ENCODE measurements at places on chromosomes 6 and 20.
A peak's percentile ranks its signal among the peaks of the same experiment; 100 is the strongest.

GRCh38 chr6:30912746-30913520, 1.1 kb upstream of the VARS2 start:
- DNase-seq, result no peak

- DNase-seq, result peak; percentile 99
These were observed 80.4 kb upstream of the MYL9 start for GRCh38 chr20:36460648-36461599.

- DNase-seq, result peak; percentile 79
These were observed 22.3 kb downstream of the ELOVL5 start for GRCh38 chr6:53326372-53327016.

- DNase-seq, result no peak
These were observed 40.2 kb downstream of the ITCH start for GRCh38 chr20:34403063-34403827.

DNA sequence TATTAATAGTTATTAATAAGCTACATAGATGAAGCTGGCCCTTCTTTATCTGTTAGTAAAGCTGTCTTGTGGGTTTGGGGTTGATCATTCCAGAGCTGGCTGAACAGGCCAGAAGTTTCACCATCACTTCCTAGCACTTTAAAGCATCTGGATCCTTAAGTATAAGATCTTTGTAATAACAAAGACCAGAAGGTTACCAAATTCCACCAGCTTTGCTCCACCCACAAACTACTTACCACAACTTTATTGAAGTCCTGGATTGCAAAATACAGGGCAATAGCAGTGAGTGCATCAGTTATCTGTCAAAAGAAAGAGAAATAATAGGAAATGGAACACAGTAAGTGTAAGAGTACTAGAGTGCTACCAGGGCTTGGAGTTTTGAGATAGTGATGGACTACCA, 33.0 kb downstream of the PIGU start:
- DNase-seq, result no peak

DNA sequence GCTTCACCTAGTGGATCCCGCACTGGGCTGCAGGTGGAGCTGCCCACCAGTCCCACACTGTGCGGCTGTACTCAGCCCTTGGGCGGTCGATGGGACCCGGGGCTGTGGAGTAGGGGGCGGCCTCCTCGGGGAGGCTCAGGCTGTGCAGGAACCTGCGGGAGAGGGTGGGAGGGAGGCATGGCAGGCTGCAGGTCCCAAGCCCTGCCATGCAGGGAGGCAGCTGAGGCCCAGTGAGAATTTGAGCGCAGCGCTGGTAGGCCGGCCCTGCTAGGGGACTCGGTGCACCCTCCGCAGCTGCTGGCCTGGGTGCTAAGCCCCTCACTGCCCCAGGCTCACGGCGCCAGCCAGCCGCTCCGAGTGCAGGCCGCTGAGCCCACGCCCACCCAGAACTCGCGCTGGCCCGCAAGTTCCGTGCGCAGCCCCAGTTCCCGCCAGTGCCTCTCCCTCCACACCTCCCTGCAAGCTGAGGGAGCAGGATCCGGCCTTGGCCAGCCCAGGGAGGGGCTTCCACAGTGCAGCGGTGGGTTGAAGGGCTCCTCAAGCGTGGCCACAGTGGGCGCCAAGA, 1407.6 kb downstream of the EPHA7 start:
- DNase-seq, result no peak

- no peak for DNase-seq
These were observed 103.4 kb downstream of the PREX1 start for GRCh38 chr20:48724382-48724781.

- no peak for DNase-seq
These were observed 243.3 kb downstream of the SOX4 start for GRCh38 chr6:21836772-21837425.

DNA sequence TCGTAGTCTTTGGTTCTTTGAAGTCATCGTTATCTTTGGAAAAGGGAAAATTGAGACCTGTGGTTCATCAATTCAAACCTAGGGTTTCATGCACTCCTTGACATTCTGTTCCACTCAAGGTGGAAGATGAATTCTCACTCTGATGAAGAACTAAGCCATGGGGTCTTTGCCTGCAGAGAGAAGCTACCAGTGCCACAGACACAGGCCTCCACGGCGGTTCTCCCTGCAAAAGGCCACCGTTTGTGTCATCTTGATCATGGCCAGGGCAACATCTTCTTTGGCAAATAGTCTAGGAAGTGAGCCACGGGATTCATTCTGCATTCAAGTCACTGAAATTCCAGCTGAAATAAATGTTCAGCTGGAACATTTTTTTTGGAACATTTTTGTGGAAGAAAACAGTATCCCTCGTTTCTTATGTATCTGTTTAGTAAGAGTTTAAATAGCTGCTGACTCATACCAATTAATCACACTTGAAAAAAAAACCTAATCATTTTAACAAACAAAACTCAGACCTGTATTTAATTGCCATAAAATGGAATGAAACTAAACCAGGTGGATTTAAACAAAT, 206.0 kb upstream of the FOXQ1 start:
- no peak for DNase-seq

DNA sequence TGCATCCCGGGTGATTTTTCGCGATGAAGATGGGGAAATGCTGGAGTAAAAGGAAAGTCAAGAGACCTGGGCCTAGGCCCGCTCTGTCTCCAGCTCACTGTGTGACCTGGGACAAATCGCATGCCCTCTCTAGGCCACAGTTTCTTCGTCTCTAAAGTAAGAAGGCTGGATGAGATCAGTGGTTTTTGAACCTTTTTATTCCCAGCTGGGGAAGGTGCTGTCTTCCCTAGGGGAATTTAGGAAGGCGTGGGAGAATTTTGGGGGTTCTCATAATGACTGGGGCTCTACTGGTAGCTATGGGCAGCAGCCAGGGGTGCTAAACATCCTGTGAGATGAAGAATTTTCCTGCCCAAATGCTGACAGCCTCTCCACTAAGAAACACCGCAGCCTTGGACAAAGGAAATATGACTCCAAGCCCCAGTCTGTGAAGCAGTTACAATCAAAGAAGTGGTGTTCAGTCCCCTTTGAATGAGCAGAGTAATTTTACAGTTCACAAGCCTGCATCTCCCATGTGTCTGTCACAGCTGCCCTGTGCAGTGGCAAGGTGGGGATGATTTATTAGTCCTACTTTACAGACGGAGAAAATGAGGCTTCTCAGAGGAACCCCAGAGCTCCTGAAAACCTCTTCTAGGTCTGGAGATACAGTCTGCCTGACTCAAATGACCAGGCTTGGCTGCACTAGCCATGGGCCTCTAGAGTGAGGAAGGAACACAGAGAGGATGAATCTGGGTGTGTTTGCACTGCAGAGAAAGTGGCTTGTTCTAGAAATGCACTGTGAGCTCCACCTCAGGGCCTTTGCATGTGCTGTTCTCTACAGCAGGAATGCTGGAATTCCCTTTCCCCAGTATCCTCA, 57.2 kb downstream of the RAB44 start:
- no peak for DNase-seq

DNA sequence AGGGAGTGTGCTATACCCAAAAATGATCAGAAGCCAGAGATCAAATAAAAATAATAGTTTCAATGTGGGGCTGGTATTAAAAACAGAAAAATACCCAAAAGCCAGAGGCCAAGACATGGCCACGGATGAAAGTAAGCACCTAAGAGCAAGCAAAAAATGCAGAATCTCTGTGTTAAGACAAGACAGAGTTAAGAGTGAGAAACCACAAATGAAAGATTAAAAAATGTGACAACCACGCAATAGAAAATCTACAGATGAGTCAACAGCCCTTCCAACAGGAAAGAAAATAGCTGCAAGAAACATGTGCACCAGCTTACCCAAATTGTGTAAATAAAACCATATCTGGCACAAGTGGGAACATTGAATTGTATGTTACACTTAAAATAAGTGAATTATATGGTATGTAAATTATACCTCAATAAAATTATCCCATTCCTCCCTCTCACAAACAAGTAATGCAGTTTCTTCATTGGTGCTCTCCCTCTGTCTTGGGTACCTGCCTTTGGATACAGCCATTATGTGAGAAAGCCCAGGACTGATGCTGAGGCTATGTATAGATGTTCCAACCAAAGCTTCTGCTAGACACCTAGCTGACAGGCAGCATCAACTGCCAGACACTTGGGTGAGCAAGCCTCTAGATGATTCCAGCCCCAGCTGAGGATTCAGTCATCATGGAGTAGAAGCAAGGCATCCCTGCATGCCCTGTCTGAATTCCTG, 55.3 kb upstream of the UFL1 start:
- DNase-seq, result no peak

DNA sequence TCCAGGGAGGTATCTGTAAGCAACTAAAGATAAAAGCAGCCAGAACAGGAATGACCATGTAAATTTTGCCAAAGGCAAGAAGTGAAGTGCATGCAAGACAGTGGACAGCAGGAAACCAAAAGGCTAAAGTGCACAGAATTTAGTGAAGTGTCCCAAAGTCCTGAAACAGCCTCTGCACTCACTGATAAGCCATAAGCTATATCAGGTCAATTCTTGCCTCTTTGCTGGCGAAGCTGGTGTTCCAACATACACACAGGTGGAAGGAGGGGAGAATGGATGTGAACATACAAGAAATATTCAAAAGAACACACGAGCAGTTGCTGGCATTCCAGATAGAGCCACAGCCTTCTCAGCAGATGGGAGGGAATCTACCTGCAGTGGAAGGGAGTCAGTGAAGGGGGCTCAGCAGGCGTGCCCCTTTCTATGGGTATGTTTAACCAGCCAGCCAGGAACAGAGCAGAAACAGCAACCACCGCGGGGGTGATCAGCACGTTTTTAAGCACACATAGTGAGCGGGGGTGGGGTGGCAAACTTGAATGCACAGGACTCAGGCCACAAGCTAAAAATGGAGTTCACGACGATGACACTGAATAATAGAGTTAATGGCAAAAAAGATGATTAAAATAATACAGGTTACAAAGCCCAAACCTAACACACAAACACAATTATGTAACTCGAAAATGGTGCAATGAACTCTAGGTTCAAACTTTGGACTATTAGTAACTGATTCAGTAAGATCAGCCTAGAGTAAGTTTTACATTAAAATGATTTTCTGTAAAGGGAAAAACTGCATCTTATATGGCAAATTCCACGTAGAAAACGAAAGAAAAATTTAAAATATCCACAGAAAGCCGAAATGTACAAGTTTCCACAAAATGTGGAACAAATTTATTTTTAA, 1.2 kb downstream of the ECI2 start:
- no peak for DNase-seq

GRCh38 chr20:45579184-45579583, at the start of gene WFDC8:
TSS of gene WFDC8 (minus strand) at chr20:45579284. CDS start at chr20:45579247, 37 bp downstream.
- no peak for DNase-seq

- DNase-seq, result no peak
These were observed 31.6 kb upstream of the PXDC1 start for GRCh38 chr6:3782876-3783832.

GRCh38 chr20:63567136-63567385, 7.0 kb downstream of the HELZ2 start:
- DNase-seq, result no peak

DNA sequence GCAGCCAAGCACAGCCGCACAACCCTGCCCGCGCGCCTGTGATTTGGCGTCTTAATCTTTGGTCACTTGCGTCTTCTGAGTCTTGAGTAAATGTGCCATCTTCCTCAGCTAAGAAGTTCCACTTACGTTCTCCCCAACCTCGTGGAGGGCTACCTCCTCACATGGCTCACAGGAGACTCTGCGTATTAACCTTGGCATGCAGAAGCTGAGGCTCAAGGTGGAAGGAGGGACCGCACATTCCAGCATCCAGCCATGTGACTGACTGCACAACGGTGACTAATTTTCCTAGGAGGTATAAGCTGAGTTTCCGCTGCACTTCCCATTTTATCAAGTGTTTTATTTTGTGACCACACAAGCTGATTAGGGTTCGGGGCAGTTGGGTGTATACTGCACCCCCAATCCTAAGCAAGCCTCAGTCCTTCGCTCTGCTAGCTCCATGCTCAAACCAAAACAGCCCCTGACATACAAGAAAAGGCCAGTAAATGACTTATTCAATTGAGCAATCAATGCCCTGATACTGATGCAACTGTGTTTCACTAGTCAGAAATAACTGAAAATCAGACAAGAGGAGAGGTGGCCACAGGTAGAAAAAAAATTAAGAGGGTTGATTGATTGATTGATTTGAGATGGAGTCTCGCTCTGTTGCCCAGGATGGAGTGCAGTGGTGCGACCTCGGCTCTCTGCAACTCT, 7.0 kb downstream of the BEND3 start:
- no peak for DNase-seq

DNA sequence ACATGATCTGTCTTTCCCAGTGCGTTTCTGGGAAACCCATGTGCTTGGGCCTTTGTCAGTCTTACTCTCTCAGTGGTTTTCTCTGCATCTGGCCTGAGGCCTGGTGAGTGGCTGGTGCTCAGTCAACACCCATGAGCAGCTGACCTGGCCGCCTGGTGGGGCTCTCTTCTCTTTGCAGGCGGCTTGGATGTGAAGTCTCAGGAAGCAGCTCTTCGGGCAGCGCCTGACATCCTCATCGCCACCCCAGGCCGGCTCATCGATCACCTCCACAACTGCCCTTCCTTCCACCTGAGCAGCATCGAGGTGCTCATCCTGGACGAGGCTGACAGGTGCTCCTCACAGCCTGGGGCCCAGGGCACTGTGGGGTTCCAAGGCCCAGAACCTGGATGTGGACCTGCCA, 10.8 kb downstream of the DDX27 start:
- DNase-seq, result no peak

DNA sequence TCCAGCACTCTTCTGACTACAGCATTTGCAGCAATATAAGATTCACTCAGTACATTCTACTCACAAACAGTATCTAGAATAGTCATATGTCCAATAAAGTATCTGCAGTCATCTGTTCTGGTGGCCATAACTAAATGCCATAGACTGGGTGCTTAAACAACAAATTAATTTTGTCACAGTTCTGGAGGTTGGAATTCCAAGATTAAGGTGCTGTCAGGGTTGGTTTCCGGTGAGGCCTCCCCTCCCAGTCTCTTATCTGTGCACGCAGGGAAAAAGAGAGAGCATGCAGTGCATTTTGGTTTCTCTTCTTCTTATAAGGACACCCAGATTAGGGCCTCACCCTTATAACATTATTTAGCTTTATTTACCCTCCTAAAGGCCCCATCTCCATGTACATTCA, 21.3 kb upstream of the NUS1 start:
- no peak for DNase-seq

GRCh38 chr6:56514395-56514794, 128.3 kb downstream of the DST start:
- no peak for DNase-seq

All from HTR-8/SVneo (cell line).